ENCODE measurements at places on chromosomes 5 and 9.
A peak's percentile ranks its signal among the peaks of the same experiment; 100 is the strongest.

GRCh38 chr5:127024821-127025220 is 5.5 kb downstream of the MARCHF3 start:
- no peak for DNase-seq

GRCh38 chr5:131323378-131323777 is 59.5 kb downstream of the CDC42SE2 start:
- no peak for DNase-seq

- no peak for DNase-seq
Observed at GRCh38 chr5:14109771-14110170, 33.4 kb upstream of the TRIO start.

DNA sequence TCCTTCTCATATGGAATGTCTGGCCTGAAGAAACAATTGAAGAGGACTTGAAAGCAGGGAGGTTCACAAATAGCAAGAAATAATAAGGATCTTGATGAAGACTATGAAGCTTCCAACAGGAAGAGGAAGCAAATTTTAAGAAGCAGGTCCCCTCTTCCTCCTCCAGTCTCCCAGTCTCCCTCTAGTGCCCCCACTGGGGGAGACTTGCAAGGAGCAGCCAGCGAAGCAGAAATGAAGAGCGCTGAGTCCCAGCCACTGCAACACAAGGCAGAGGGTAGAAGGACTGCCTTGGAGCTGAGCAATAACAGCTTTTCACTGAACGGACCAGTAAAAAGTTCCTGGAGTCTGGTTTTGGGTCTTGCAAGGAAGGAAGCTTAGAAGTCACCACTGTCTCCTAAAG is 32.6 kb upstream of the ACO1 start:
- DNase-seq: no peak

DNA sequence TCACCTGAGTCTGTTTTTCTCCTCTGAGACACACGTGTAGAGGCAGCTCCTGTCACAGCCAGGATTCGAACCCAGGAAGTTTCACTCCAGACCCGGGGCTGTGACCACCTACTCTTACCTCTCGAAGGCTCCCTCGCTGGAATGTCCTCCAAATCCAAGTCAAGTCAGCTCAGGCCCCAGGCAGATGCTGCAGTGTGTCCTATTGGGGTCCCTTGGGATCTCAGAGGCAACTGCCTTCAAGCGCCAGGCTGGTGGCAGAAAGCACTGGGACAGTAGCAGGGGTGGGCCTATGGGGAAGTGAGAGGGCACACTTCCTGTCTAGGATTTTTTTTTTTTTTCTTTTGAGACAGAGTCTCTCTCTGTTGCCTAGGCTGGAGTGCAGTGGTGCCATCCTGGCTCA is 762 bp upstream of the ST6GALNAC4 start:
- DNase-seq: no peak

DNA sequence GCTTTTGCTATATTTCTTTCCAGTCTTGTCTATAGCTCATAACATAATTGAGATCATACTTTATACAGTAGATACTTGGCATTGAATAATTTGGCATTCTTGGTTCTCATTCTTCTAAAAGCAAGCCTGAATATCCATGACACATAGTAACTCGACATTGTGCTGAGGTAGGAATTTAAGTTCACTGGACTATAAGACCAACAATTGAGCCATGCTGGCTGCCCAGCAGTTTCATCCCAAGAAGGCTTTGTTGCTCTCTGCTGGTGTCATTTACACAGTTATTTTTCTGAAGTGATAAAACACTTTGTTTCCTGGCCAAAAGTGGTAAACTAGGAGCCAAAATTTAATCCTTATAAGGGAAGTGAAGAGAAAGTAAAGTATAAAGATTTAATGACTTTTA is 192.0 kb downstream of the ADAMTSL1 start:
- no peak for DNase-seq

DNA sequence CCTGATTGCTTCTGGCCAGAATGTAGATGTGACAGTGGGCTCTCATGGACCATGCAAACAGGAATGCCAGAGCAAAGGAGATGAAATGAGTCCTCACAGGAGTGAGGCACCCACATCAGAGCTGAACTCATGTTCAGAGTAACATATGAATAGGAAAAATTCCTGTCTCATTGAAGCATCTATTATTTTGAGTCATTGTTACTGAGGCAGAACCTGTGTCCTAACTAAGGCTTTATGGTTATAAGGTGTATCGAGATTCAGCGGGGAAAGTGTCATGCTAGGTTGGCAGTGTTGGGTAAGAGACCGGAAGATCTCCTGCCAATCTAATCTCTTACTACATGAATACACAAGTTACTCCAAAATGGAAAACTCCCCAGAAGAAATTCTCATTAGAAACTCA is 304.1 kb downstream of the TRPM3 start:
- DNase-seq: no peak

- DNase-seq: no peak
Observed at GRCh38 chr9:38390442-38390841, 2.1 kb upstream of the ALDH1B1 start.

- no peak for DNase-seq
Observed at GRCh38 chr9:99303177-99303576, 81.1 kb downstream of the SEC61B start.

GRCh38 chr9:21030389-21031035 is 928 bp downstream of the HACD4 start:
- DNase-seq: peak; percentile 27

DNA sequence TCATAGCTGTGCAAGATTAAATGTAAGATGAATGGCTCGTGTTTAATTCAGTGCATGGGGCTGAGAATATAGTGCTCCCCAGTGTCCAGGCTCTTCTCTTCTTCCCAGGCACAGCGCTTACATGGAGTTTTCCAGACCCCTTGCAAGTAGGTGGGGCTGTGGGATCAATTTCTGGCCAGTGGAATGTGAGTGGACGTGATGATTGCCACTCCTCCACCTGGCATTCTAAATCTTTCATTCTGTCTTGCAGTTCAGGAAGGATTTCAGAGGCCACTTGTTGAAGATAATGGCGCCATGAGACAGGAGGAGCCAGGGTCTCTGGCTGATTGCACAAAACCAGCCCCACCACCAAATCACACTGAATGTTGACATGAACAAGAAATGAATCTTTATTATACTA is 7.2 kb upstream of the PIP5K1B start:
- no peak for DNase-seq

- DNase-seq: no peak
Observed at GRCh38 chr9:114798780-114799427, 6.9 kb downstream of the TNFSF15 start.

- DNase-seq: no peak
Observed at GRCh38 chr5:133199417-133200178, 147.8 kb downstream of the HSPA4 start.

- DNase-seq: no peak
Observed at GRCh38 chr9:108775901-108776306, 79.9 kb downstream of the ACTL7B start.

GRCh38 chr5:151779531-151780125 is 7.9 kb downstream of the G3BP1 start:
- DNase-seq: no peak

- no peak for DNase-seq
Observed at GRCh38 chr9:117415358-117415914, 579 bp upstream of the ASTN2 start.

DNA sequence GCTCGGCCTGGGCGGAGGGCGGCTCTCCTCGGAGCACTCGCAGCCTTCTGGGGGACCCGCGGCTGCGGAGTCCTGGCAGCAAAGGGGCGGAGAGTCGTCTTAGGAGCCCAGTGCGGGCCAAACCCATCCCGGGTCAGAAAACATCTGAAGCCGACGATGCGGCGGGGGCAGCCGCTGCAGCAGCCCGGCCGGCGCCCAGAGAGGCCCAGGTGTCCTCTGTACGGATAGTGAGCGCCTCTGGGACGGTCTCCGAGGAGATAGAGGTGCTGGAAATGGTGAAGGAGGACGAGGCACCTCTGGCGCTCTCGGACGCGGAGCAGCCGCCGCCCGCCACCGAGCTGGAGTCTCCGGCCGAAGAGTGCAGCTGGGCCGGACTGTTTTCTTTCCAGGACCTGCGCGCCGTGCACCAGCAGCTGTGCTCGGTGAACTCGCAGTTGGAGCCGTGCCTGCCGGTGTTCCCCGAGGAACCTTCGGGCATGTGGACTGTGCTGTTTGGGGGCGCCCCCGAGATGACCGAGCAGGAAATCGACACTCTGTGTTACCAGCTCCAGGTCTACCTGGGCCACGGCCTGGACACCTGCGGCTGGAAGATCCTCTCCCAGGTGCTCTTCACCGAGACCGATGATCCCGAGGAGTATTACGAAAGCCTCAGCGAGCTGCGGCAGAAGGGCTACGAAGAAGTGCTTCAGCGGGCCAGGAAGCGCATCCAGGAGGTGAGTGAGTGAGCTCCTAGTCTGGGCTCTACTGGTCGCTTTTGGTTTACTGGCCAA is 1.2 kb downstream of the JMY start:
- DNase-seq: peak; percentile 49

DNA sequence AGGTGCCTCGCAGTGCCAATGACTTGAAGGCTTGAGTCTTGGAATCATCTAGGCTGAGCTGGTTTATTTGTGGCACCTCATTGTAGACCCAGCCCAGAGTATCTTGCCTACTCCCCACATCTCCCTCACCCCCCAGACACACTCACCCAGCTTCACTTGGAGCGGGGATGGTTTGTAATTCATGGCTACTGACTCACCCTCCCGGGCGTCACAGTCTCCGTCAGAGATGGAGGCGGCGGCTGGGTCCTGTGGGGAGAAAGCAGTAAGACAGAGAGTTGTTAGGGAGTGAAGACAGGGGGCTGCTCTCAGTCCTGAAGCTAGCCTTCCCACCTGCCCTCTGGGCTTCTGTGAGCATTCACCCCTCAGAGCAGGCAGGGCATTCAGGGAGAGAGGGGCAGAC is 29.0 kb upstream of the MYORG start:
- peak; percentile 72 for DNase-seq

DNA sequence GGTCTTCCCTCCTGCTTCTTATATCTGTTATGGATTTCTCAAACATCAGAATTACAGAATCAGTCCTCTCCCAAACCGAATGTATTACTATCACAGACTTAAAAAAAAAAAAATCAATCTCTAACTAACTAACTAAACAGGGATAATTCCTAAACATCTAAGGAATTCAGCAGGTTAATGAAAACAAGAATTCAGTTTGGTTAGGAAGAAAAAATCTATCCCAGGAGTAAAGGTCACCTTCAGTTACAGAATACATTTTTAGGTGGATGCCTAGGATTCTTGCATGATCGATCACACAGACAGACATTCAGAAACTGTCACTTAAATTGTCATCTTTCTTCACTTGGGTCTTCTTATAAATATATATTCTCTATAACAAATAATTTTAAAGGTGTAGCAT is 11.5 kb downstream of the PTAR1 start:
- DNase-seq: no peak

- peak; percentile 84 for DNase-seq
Observed at GRCh38 chr5:170597109-170597751, 93.4 kb downstream of the KCNIP1 start.

DNA sequence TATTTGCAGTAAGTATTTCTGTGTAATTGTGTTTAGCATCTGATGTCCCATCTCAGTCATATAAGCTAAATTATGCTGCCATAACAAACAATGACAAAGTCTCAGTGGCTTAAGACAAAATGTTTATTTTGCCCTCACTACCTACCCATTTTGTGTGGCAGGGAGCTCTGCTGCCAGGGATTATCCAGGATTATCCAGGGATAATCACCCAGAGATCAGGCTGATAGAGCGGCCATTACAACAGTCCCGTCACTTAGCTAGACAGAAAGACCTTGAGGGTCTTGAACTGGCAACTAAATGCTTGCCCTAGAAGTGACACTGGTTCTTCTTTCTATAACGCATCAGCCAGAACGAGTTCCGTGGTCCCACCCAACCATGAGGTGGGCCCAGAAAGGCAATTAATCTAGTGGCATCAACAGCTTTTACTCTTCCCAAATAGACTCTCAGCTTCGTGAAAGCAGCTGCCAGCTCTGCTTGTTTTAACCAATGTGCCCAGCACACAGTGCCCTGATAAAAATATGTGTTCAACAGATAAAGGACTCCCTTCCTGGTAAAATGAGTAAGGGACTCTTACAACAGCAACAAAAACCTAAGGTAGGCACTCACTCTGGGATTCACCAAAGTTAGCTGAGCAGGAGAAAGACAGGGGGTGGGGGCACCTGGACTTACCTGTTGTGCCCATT is 22.8 kb downstream of the CCDC69 start:
- no peak for DNase-seq

- DNase-seq: no peak
Observed at GRCh38 chr9:34522091-34522887, 501 bp downstream of the ENHO start.

DNA sequence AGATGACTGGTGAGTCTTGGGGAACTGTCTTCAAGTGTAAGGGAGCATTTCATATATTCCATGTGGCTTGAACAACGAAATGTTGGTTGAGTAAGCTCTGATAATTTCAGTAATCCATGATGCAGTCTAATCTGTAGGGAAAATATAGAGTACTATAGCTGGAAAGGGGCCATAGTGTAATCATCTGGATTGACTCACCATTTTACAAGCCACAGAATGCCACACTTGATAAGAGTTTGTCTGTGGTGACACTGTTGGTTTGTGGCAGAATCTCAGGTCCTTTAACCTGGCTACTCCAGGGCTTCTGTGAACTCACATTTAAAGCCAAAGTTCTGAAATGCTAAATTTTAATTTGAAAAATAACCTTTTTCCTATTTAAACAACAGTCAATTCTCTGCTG is 16.3 kb upstream of the MAML1 start:
- DNase-seq: no peak

- DNase-seq: no peak
Observed at GRCh38 chr5:74853256-74853655, 12.9 kb downstream of the FAM169A start.

- no peak for DNase-seq
Observed at GRCh38 chr9:125679597-125680189, 27.3 kb downstream of the MAPKAP1 start.

- no peak for DNase-seq
Observed at GRCh38 chr5:23977365-23977764, 470.0 kb downstream of the PRDM9 start.

DNA sequence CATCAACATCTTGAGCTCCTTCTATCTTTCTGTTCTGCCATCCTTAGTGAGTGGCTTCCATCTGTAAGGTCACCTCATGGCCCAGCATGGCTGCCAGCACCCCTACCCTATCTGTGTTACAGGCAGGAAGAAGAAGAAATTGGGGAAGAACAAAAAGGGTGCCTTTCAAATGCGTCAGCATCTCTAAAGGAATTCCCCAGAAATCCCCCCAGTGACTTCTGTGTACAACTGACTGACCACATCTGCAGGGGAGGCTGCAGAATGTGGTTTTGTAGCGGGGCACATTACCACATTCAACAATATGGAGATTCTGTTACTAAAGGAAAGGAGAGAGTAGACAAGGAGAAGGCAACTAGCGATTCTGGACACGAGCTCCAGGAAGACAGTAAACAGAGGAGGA is 40.1 kb downstream of the ALG2 start:
- DNase-seq: peak; percentile 72

- peak; percentile 75 for DNase-seq
Observed at GRCh38 chr5:158755986-158756385, 343.7 kb downstream of the EBF1 start.

DNA sequence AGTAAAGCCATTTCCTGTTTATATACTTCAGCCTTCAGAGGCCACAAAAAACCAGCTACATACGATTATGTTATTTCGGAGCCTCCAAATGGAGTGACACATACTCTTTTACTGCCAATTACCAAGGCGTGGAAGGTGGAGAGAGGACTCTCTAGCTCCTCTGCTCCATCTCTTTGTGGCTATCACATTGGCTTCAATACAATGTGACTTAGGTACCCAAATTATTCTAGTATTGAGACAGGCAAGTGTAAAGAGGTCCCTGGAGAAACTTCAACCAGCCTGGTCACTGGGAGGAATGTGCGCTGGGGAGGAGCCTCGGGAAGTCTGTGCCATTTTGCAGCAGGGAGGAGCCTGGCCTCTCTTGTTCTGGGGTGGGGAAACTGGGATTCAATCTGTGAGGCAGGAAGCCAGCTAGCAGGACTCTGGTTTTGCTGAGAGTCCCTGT is 85.8 kb upstream of the TAS2R1 start:
- DNase-seq: peak; percentile 31
